ENCODE measurements at places on chromosomes 1 and 21. TPM values are rescaled to one million over a fixed set of nuclear protein-coding genes. Genes with fewer than 3 reads are reported as not detected.
A peak's percentile ranks its signal among the peaks of the same experiment; 100 is the strongest.

DNA sequence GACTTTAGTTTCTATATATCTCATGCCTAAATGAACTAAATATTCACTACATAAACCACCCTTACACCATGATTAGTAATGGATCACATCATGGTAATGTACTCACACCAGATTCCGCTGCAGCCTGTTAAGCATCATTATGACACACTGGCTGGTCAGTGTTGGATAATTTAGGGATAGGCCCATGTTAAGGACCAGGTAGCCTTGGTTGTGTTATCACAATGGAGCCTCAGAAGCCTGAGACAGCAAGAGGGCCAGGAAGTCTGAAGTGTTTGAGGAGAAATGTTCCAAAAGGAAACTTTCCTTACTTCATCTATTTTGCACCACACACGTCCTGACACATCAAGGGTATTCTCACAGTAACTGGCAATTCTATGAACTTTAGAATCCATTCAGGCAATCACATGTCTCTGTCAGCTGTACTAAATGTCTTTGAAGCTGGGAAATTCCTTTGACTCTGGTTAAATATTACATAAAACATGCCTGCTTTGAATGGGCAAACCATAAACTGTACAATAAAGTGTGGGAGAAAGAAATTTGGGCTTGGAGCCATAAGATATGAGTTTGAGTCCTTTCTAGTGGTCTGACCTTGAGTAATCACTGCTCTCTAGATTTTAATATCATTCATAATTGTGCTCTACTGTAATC lies 105.3 kb upstream of the DPT start:
- DNase-seq, result peak; percentile 94

GRCh38 chr1:42966688-42967612 lies 8.3 kb upstream of the SLC2A1 start:
- DNase-seq, result peak; percentile 98

Gene LENEP
- not detected for total RNA-seq

DNA sequence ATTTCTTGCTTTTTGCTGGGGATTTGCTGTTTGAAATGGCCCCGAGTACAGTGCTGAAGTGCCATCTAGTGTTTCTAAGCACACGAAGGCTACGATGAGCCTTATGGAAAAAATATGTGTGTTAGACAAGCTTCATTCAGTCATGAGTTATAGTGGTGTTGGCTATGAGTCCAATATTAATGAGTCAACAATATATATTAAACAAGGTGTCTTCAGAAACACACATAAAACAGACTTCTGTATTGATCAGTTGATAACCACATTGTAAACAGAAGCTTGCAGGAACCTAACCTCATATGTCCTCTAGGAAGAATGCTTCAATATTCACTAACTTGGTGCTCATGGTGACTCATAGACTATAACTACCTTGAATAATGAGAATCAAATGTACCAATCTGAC lies 1.7 kb upstream of the GJB5 start:
- peak; percentile 50 for DNase-seq

Gene ELAPOR1
- 0.99 TPM for total RNA-seq

DNA sequence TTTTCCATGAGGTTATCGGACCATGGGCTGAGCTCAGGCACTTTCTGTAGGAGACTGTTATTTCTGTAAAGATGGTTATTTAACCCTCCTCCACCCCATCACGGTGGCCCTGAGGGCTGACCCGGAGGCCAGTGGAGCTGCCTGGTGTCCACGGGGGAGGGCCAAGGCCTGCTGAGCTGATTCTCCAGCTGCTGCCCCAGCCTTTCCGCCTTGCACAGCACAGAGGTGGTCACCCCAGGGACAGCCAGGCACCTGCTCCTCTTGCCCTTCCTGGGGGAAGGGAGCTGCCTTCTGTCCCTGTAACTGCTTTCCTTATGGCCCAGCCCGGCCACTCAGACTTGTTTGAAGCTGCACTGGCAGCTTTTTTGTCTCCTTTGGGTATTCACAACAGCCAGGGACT lies 2.6 kb upstream of the CCDC28B start:
- DNase-seq, result no peak

Gene ACOT11
- total RNA-seq, result 1.4 TPM

Gene RCAN3
- 20.2 TPM for total RNA-seq

GRCh38 chr1:73040811-73041210 lies 758.5 kb upstream of the NEGR1 start:
- DNase-seq, result peak; percentile 50

GRCh38 chr1:10734962-10735544 lies 61.4 kb downstream of the CASZ1 start:
- DNase-seq, result no peak

GRCh38 chr1:50129201-50129600 lies 20.5 kb downstream of the ELAVL4 start:
- DNase-seq, result no peak

- DNase-seq, result no peak
Observed at GRCh38 chr1:219201656-219202055, 28.0 kb downstream of the LYPLAL1 start.

Gene PEX19
- 42.7 TPM for total RNA-seq

Gene TEKT2
- 0.35 TPM for total RNA-seq

DNA sequence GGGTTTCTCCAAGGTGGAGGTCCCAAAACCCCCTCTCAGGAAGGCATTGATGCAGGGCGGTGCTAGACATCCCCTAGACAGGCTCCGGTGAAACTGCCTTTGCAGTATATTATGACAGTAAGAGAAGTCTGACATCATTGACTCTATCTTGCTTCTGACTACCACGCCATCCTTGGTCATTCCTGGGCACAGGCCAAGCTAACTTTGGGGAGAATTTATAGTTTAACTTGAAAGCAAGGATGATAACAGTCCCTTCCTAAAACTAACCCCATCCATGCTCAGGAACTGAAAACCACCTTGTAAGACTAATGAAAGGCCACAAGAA lies 30.3 kb downstream of the RSPH1 start:
- DNase-seq, result no peak
